ENCODE measurements at places on chromosomes 16 and 17.
A peak's percentile ranks its signal among the peaks of the same experiment; 100 is the strongest.

GRCh38 chr16:1707193-1707790 is 1.3 kb downstream of the MAPK8IP3 start:
- DNase-seq, result no peak

- peak; percentile 77 for DNase-seq
These were observed 192.4 kb upstream of the GSE1 start for GRCh38 chr16:85420501-85421337.

GRCh38 chr16:35102780-35103403 is 1643.5 kb downstream of the TP53TG3F start:
- DNase-seq, result peak; percentile 24

- DNase-seq, result no peak
These were observed 351.2 kb downstream of the SEC14L1 start for GRCh38 chr17:77491921-77492445.

DNA sequence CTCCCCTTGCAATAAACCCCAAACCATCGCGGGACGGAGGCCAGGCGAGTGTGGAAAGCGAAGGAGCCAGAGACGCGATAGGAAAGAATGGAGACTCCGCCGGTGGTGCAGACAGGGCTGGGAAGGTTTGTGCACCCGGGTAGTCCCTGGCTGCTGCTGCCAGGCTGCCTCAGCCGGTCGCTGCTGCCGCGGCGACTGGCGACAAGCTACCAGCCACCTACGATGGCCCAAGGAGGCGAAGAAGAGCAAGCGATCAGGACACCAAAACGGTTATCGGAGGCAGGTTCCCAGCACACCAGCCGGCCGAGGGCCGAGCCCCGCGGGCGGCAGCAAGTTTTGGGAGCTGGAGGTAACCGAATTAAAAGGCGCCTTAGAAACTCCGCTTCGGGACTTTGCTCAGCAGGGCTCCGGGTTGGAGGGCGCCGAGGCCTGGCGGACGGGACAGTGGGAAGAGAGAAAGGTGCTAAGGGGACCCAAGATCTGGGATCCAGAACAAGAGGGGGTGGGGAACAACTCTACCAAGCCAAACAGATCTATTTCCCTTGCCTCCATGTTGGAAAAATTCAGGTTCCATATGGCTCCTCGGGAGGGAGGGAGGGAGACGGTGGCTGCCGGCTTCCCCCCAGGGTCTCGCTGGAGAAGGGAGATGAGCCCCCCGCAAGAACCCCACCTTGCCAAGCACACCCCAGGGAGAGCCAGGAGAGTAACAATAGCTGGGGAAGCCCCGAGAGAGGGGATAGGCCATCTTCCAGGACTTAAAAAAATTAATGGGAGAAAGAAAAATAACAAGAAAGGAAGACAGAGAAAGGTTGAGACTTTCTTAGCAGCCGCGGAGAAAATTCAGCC is 9.7 kb upstream of the HOXB2 start:
- no peak for DNase-seq

- DNase-seq, result no peak
These were observed 42.9 kb upstream of the NFAT5 start for GRCh38 chr16:69522732-69523404.

DNA sequence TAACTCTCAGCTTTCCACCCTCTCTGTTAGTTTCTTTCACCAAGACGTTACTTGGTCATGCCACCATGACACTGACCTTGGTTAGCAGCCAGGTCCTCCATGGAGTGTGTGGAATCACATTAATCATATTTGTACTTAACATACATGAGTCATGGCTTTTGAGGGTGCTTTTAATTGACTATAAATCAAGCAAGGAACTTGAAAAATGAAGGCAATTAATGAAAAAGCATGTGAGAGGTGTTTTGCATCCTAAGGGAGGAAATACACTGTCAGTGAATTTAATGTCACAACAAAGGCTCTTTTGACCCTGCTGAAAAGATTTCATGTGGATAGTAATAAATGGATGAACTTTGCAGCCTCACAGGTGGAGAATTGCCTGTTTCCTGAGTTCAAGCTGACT is 240.7 kb downstream of the CDH13 start:
- no peak for DNase-seq

DNA sequence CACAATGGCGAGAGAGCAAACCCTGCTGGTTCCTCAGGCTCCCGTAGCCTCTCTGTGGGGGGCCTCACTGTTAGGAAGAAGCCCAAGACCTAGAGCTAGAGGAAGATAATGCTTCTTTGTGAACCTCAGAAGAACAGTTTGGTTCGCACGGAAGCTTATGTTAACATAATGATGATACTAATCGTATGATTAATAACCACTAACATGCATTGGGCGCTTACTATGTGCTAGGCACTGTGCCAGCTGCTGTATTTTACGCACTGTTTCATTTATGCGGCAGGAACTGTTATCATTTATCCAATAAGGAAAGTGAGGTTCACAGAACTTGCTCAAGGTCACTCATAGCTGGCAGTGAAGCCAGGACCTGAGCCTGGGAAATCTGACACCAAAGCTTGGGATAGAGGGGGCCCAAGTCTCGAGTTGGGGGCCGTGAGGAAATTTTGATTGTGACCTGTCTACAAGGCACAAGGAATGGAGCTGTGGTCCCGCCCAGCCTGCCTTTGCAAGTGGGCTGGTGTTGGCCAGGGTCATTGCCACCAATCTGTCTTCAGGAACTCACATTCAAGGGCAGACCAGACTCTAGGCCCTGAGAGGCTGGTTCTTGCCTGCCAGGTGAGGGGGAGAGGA is 6.8 kb downstream of the PRCD start:
- DNase-seq, result no peak

DNA sequence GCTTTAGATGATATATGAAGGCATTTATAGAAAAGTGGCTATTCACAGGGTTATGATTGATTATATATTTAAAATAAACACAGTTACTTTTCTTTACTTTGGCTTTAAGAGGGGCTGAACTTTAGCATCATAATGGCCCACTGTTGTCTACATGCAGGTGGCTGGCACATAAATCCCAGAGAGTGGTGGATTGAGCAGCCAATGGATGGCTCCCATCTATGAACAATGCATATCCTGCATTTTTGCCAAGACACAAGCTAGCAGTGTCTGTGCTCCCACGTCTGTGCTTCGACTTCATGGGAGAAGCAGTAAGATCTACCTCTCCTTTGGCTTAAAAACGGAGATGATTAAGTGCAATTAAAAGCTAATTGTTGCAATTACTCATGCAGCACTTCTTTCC is 373.2 kb upstream of the CDH11 start:
- no peak for DNase-seq

DNA sequence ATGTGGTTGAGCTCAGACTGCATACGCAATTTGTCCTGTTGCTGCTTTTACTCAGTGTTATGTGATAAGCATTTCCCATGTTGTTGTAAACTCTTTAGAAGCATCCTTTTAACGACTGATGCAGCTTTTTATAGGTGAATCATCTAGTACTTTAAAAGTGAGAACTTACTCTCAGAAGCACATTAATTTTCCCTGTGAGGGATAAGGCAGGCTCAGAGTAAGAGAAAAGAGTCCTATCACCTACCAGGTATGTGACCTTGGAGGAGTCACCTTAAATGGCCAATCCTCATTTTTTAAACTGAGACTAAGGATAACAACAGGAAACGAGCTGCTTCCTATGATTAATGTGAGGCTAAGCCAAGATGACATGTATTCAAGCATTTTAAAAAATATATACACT is 34.4 kb upstream of the GAN start:
- DNase-seq, result no peak

DNA sequence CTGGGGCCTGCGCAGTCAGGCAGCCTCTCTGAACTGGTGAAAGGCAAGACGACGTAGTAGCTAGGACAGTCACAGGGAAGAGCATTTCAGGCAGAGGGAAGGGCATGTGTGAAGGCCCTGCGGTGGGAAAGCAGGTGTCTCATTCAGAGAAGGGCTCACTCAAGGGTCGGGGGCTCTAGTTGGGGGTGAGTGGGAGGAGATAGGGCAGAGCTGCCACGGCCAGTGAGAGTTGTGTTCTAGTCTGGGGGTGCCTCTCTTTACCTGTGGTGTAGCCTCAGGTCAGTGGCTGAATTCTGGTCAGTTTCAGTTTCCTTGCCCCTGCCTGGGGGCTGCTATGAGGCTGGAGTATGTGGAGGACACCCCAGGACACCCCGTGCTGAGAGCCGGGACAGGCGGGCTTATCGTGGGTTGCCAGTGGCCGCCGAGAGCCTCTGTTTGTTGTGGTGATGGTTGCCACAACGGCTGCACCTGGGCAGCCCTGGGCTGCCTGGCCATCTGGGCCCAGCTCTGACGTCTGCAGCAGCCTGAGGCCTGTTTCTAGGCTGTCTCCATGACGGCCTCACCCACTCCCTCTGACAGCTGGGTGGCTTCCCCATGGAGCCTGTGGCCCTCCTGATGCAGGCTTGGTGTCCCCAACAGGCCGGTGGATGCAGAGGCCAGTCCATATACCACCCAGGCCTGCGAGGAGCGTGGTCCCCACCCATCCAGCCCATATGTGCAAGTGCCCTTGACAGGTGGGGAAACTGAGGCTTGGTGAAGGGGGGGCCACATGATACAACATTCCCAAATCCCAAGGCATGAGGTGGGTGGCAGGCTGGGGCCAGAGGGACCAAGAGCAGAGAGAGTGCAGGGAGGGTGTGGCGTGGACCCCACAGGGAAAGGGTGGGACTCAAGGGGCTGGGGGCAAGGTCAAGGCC is 10.8 kb downstream of the MAP2K3 start:
- peak; percentile 65 for DNase-seq

GRCh38 chr17:7347630-7348477 is 4.1 kb upstream of the KCTD11 start:
- no peak for DNase-seq

DNA sequence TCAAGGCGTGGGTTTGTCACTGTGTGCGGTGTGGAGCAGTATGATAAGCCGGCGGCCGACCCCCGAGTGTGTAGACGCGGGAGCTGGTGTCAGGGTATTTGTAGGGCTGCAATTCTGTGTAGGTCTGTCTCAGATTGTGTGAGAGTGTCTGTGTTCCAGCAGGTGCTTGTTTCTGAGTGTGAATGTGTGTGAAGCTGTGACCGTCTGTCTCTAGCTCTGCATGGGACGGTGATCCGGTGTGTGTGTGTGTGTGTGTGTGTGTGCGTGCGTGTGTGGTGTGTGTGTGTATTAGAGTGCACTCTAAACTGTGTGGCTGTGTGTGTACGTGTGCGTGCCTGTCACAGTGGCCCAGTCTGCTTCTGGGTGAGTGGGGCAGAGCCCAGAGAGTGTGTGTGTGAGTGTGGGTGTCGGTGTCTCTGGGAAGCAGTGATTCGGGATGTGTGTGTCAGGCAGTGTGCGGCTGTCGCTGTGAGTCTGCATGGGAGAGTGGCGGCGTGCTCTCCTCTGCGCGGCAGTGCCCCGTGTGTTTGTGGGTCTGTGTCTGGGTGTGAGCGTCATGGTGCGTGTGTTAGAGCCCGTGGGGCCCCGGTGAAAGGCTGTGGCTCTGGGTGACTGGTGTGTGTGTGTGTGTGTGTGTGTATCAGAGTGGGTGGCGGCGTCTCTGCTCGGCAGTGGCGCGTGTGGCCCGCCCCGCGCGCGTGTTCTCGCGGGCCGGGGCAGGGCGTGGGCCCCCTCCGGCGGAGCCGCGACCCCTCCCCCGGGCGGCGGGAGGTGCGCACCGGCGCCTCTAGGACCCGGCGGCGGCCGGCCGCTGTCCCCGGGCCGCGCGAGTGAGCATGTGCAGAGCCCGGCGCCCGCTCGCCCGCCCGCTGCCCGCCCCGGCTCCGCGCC is at the start of gene WSCD1:
WSCD1 (plus strand) TSS at position 841 of the 891 bp plus-strand sequence. CDS start 10,280 bp downstream, outside the sequence.
- no peak for DNase-seq

- no peak for DNase-seq
These were observed 36.0 kb upstream of the ADAMTS18 start for GRCh38 chr16:77470851-77471250.

DNA sequence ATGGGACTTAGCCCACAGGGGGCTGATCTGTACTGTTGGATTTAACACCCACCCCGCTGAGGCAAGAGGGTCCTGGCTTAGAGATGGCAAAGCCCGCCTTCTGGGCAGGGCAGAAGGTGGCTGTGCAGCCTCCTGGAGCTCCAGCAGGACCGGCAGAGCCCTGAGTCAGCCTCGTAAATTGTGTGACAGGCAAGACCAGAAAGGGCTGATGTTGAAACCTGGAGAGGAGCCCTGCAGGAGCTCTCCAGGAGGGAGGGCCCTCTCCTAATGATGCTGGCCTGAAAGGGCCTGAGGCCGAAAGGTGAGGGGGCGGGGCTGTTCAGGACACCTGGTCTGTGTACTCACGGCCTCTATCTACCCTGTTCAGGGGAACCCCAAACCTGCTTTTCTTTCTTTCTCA is 22.5 kb upstream of the MYO15B start:
- no peak for DNase-seq

- DNase-seq, result no peak
These were observed 8.2 kb downstream of the FN3K start for GRCh38 chr17:82743344-82744219.

GRCh38 chr17:15453246-15453645 is 14.2 kb downstream of the CDRT4 start:
- no peak for DNase-seq

DNA sequence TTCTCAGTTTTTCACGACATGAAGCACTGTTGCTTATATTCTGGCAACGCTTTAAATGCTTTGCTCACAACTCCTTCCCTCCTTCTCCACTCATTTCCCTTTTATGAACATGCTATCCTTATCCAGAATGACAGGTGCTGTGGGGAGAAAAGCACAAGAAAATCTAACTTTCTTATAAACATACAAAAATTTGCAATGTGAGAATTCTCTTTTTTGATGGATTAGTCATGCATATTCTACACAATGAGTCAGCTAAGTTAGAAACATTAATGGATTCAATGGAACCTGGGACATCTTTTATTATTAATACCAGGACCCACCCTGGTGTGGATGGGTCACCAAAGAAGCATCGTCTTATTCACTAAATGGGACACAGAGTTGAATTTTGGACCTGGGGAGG is 234.6 kb upstream of the CDH5 start:
- no peak for DNase-seq

DNA sequence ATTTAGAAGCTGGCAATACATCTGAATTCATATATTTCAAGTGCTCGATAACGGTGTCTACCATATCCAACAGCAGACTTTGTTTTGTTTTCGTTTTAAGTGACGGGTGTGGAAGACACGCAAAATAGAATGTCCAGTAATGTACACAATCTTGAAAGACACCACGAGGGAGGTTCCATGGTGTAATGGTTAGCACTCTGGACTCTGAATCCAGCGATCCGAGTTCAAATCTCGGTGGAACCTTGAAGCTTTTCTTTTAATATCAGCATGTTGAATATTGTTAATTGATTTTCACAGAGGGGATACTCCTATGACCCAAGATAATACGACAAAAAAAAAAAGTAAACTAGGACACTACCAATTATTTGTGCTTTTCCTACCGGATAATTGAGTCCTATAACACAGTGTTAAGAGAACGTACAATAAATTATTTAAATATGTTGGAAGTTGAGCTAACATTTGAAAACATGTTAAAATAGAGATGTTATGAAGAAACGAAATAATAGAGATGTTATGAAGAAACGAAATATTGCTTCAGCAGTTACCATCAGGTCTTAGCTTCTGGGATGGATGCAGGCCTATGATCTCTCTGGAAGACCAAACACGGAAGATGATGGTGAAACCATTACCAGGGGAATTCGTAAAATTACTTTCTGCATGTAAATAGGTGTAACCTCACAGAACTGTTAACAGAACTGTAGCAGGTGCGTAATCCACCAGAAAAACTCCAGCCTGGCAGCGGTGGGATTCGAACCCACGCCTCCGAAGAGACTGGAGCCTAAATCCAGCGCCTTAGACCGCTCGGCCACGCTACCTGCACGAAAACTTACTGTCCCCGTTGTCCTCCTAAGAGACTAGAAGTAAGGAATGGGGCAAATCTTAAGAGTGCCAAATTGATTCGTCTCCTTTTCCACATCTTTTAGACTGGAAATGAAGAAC is 1.5 kb upstream of the ALOXE3 start:
- DNase-seq, result peak; percentile 93

- DNase-seq, result no peak
These were observed 163.3 kb downstream of the HS3ST4 start for GRCh38 chr16:25855063-25855462.

GRCh38 chr16:85607321-85607765 is 5.8 kb upstream of the GSE1 start:
- no peak for DNase-seq
